ENCODE measurements at places on chromosomes 7 and 10.

DNA sequence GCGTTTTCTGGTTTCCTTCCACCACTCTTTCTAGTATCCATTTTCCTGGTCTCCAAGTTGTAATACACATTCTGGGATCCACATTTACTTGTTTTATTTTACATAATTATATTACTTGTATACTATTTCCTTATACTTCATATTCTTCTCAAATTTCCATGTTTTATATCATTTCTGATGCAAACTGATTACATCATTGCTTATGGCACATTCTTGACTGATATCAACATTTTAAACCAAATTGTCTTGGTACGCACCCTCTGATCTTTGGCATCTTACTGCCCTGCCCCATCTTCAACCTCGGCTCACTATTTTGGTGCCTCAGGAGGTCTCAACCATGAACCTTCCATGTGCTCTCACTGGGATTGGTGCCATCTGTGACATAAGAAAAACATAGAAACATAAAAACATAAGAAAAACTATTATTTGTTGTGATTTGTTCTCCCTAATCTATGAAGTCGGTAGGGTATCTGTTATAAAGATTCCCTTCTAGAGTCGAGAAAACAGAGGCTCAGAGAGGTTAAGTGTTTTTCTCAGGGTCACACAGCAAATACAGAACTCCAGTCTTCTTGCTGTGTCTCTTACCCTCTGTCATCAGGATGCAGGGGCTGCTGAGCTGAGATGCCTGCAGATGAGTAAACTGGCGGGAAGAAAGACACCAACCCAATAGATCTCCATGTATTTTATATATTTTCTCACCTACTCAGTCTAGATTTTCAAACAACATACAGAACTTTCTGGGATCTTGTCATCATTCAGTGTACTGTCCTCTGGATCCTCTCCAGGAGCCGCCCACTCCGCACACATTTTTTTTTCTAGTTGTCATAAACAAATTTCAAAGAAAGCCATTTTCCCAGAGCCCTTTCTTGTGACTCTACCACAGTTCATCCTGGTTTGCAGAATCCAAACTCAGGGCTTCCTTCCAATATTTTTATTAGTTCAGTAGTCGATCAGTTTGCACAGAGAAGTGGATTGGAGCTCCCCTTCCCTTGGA, 79.5 kb downstream of the PARP12 start:
- no peak for DNase-seq
- no peaks in the 10 kb centered on the region for H3K36me3 ChIP-seq
- H3K4me3 ChIP-seq: no peak overlapping the region
- peaks cover 4% of the 10 kb centered on the region for H3K4me1 ChIP-seq
- no peak overlapping the region for H3K27ac ChIP-seq

- H3K27me3 ChIP-seq: no peaks in the 10 kb centered on the region
- no peak overlapping the region for H3K4me3 ChIP-seq
- DNase-seq: no peak
- H3K4me1 ChIP-seq: peaks cover 18% of the 10 kb centered on the region
- no peaks in the 10 kb centered on the region for H3K36me3 ChIP-seq
These were observed 175.0 kb downstream of the OTUD1 start for GRCh38 chr10:23613900-23614299.

DNA sequence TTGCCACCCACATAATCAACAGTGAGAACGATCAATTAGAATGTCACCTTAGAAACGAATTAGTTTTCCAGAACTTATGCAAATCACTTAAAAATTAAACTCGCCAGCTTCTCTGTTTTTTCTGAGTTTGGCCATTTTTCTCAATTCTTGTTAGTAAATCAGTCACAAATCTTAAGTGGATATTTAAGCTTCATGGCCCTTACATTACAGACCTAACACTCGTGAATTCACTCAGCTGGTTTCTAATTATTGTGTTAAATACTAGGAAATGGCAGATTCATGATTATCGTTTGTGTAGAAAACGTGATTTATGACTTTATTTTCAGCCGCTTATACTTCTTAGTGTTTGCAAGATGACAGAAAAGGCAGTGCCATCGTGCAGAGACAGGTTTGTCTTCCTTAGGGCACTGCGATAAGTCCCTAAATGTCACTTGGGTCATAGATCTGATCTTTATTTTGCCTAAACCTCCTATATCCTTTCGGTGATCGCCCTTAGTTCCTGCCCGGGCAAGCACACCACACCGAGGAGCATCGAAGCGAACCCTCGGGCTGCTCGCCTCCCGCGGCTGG, 587 bp upstream of the CELF2 start:
- H3K27ac ChIP-seq: peak overlapping the region; percentile 89
- peaks cover 26% of the 10 kb centered on the region for H3K27me3 ChIP-seq
- no peaks in the 10 kb centered on the region for H3K36me3 ChIP-seq
- no peak for DNase-seq
- peak overlapping the region; percentile 88 for H3K4me3 ChIP-seq

GRCh38 chr7:97019710-97020225, 4.9 kb downstream of the DLX5 start:
- H3K36me3 ChIP-seq: no peaks in the 10 kb centered on the region
- no peak for DNase-seq
- H3K27ac ChIP-seq: no peak overlapping the region
- peaks cover 99% of the 10 kb centered on the region for H3K27me3 ChIP-seq
- H3K4me3 ChIP-seq: peak overlapping the region; percentile 12

DNA sequence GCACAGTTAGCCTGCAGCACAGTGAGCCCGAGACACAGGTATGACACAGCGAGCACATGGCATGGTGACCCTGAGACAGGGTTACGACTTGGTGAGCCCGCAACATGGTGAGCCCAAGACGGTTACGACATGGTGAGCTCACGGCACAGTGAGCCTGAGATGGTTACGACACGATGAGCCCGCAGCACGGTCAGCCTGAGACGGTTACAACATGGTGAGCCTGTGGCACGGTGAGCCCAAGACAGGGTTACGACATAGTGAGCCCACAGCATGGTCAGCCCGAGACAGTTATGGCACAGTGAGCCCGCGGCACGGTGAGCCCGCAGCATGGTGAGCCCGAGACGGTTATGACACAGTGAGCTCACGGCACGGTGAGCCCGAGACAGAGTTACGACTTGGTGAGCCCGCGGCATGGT, 156.1 kb downstream of the MAD1L1 start:
- DNase-seq: no peak
- no peaks in the 10 kb centered on the region for H3K27me3 ChIP-seq
- H3K36me3 ChIP-seq: no peaks in the 10 kb centered on the region
- H3K4me1 ChIP-seq: peaks cover 23% of the 10 kb centered on the region

GRCh38 chr10:70295321-70295720, 11.5 kb upstream of the NPFFR1 start:
- H3K4me3 ChIP-seq: no peak overlapping the region
- no peaks in the 10 kb centered on the region for H3K36me3 ChIP-seq
- no peaks in the 10 kb centered on the region for H3K27me3 ChIP-seq
- no peak overlapping the region for H3K27ac ChIP-seq
- no peaks in the 10 kb centered on the region for H3K4me1 ChIP-seq

DNA sequence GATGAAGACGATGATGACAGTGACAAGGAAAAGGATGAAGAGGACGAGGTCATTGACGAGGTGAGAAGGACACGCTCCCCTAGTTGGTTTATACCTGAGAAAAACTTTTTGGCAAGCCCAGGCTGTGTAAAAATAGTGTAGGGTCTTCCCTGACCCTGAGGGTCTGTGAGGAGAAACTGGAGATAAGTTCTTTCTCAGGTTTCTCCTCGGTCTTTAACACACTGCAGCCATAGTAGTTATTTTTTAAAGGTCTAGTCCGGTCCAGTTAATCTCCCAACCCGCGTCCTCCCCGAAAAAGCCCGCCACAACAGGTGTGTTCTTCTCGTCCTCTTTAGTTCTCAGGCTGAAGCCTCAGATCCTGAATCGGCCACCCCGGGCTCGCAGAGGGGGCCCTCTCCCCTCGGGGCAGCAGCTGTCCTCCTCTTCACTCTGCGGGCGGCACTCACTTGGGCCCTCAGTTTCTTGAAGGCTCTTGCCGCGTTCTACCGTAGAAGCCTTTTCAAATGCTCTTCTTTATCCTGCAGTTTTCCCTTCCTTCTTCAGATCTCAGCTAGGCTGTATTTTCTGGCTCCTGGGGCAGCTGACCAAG, 411 bp downstream of the BCCIP start:
- peaks cover 8% of the 10 kb centered on the region for H3K36me3 ChIP-seq
- H3K27ac ChIP-seq: no peak overlapping the region
- H3K27me3 ChIP-seq: no peaks in the 10 kb centered on the region
- peaks cover 6% of the 10 kb centered on the region for H3K4me1 ChIP-seq
- DNase-seq: peak; percentile 6

- DNase-seq: no peak
- no peaks in the 10 kb centered on the region for H3K27me3 ChIP-seq
- no peak overlapping the region for H3K4me3 ChIP-seq
- no peaks in the 10 kb centered on the region for H3K4me1 ChIP-seq
- no peaks in the 10 kb centered on the region for H3K36me3 ChIP-seq
- H3K27ac ChIP-seq: no peak overlapping the region
These were observed 17.8 kb downstream of the LRRC27 start for GRCh38 chr10:132349766-132350165.

- H3K36me3 ChIP-seq: no peaks in the 10 kb centered on the region
- H3K4me3 ChIP-seq: no peak overlapping the region
- no peak for DNase-seq
- no peaks in the 10 kb centered on the region for H3K27me3 ChIP-seq
- no peaks in the 10 kb centered on the region for H3K4me1 ChIP-seq
These were observed 316.2 kb downstream of the POM121L12 start for GRCh38 chr7:53351681-53352080.

- peaks cover 6% of the 10 kb centered on the region for H3K4me1 ChIP-seq
- H3K4me3 ChIP-seq: peak overlapping the region; percentile 49
- no peak for DNase-seq
- H3K36me3 ChIP-seq: no peaks in the 10 kb centered on the region
These were observed 6.8 kb upstream of the GATA3 start for GRCh38 chr10:8047452-8048280.

- no peak for DNase-seq
- peaks cover 6% of the 10 kb centered on the region for H3K4me1 ChIP-seq
- H3K4me3 ChIP-seq: no peak overlapping the region
- H3K27me3 ChIP-seq: no peaks in the 10 kb centered on the region
- no peak overlapping the region for H3K27ac ChIP-seq
These were observed 100.8 kb downstream of the ARHGAP21 start for GRCh38 chr10:24622781-24623301.

DNA sequence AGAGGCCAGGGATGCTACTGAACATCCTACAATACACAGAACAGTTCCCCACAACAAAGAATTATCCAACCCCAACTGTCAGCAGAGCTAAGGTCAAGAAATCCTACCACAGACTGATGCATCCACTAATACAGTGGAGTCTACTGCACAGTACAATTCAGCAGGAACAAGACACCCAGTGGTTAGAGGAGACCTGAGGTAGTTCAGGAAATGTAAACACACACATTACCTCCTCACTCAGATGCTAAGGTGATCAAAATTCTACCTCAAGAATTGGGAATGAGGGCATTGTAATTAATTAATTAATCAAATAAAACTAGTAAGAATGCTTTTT, 91.4 kb downstream of the ZFAND4 start:
- no peak overlapping the region for H3K27ac ChIP-seq
- peaks cover 11% of the 10 kb centered on the region for H3K36me3 ChIP-seq
- no peak overlapping the region for H3K4me3 ChIP-seq
- no peaks in the 10 kb centered on the region for H3K27me3 ChIP-seq

DNA sequence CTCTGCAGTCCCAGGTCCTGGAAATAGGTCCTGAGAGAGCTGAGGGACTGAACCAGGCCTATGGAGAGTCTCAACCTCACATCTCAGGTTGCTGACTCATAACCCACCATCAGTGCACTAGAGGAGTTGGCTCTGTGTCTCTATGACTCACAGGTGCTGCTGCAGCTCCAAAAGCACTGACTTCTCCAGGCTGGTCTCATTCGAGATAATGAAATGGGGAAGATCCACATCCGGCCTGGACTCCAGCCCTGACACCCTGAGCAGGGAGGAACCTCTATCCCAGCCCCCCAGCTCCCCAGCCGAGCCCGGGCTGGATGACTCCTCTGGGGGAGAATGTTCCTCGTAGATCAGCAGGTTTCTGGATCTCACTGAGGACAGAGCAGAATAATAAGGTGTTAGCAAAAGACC, 35.5 kb upstream of the DGKI start:
- H3K27me3 ChIP-seq: no peaks in the 10 kb centered on the region
- H3K27ac ChIP-seq: no peak overlapping the region
- H3K36me3 ChIP-seq: peaks cover 53% of the 10 kb centered on the region
- H3K4me3 ChIP-seq: no peak overlapping the region
- no peak for DNase-seq

GRCh38 chr10:131757285-131758058, 143.3 kb upstream of the PPP2R2D start:
- H3K4me1 ChIP-seq: peaks cover 72% of the 10 kb centered on the region
- H3K4me3 ChIP-seq: no peak overlapping the region
- H3K27ac ChIP-seq: no peak overlapping the region
- no peaks in the 10 kb centered on the region for H3K36me3 ChIP-seq
- H3K27me3 ChIP-seq: peaks cover 5% of the 10 kb centered on the region

- H3K4me1 ChIP-seq: peaks cover 28% of the 10 kb centered on the region
- DNase-seq: no peak
- no peaks in the 10 kb centered on the region for H3K36me3 ChIP-seq
These were observed 127.3 kb downstream of the LHPP start for GRCh38 chr10:124588736-124589490.

DNA sequence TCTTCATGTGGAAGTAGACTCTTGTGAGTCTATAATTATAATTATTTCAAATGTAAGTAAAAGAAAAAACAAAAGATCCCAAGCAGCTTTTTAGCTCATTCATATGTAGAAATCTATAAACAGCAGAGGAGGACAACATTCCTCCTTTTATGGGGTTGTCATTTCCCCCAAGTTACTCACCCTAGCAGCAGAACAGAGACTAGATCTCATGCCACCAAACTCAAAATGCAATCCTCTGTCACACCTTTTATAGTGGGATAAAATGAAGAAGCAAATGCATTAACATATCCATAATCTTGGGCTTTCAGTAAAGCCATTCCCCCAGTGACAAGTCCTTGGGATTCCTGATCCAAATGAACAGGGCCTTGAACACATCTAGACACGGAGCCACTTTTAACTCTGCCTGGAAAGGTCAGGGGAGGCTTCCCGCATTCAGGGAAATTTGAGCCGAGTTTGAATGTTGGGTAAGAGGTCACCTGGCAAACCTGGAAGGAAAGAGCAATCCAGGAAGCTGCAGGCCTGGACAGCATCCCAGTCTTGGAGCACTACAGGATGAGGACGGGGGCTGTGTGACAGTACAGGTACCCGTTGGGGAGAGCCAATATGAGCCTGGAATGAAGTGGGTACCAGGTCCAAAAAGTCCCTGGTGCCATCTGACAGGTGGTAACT, 76.4 kb downstream of the DOCK4 start:
- peaks cover 37% of the 10 kb centered on the region for H3K4me1 ChIP-seq
- no peak for DNase-seq
- peaks cover 11% of the 10 kb centered on the region for H3K36me3 ChIP-seq
- H3K4me3 ChIP-seq: no peak overlapping the region
- no peak overlapping the region for H3K27ac ChIP-seq
- H3K27me3 ChIP-seq: no peaks in the 10 kb centered on the region

DNA sequence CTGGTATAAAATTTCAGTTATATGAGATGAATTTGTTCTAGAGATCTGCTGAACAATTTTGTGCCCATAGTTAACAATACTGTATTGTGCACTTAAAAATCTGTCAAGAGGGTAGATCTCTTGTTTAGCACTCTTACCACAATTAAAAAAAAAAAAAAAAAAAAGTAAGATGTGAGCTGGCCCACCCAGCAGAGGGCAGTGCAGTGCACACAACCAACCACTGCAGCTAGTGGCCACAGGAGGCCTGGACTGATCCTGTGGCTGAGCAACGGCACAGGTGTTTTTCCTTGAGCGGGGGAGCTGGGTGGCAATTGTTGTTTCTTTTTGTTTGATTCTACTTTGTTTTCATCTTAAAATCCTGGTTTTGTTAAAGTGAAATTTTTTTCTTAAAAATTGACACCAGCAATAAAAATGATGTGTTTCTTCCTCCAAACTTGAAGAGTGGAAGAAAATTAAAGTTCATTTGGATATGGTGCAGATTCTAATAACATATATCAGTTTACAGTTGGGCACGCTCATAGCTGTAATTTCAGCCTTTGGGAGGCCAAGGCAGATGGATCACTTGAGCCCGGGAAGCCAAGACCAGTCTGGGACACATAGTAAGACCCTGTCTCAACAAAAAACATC, 171.1 kb upstream of the TBX20 start:
- no peak overlapping the region for H3K27ac ChIP-seq
- peaks cover 16% of the 10 kb centered on the region for H3K27me3 ChIP-seq
